Central memory CD4-positive, alpha-beta T cell (primary cell): ENCODE measurements at places on chromosomes 6 and 20.

GRCh38 chr6:47126647-47127391 is 84.7 kb upstream of the ADGRF1 start:
- DNase-seq, result no peak

DNA sequence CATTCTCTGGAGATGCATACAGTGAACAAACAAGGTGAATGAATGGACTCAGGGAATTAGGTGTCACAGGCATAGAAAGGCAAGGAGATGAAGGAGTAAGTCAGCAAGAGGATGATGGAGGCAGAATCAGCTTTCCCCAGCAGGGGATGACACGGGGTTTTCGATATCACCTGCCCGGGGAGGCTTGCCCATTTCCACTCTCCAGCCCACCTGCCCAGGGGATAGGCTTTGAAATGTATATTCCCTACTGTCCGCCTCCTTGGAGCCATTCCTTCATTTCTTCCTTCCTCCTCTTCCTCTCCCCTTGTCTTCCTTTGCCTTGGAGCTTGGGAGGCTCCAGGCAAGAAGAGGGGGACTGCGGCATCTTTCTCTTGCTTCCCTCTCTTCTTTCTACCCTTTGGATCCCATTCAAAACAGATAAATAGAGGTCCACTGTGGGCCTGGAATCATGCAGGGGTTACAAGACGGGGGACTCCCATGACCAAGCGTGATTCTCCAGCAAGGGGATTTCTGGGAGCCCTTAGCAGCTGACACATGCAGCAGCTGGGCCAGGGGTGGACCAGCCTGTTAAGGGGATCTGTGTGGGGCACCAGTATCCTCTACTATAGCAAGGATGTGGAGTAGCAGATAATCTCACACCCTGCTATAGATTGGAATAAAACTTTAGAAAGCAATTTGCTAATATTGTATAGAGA is 23.5 kb upstream of the RNF24 start:
- no peak for DNase-seq

GRCh38 chr6:162442687-162443086 is 284.9 kb downstream of the PRKN start:
- DNase-seq, result no peak

GRCh38 chr6:105489216-105489530 is 86.3 kb upstream of the PREP start:
- DNase-seq, result no peak

DNA sequence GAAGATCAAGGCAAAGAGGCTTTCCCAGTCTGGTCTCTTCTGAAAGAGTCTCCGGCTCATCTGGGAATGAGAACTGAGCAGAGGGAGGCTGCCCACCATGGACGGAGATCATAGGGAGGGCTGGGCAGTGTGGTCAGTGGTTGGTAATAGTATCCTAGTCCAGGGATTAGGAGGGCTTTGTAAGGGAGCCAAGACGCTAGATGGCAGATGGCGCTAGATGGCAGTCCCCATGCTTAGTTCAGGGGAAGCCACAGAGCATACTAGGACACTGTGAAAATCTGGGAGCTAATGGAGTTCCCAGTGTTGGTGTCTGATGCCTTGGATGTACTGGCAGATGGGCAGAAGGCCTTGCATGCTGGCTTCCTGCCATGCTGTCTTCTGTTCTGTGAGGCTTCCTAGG is 21.7 kb upstream of the DAAM2 start:
- no peak for DNase-seq

DNA sequence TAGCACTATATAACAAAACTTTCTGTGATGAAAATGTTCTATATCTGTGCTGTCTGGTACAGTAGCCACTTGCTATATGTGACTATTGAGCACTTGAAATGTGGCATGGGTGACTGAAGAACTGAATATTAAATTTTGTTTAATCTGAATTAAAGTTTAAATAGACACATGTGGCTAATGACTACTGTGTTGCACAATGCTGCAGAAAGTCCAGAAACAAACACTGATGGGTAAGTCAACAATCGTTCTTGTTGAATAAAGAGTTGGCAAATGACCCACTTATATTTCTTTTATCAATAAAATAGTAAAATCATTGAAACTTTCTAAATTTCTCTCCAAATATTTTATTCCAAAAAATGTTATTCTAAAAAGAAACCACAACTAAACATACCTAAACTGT is 81.8 kb downstream of the PROKR2 start:
- no peak for DNase-seq

GRCh38 chr6:151448623-151449022 is 3.3 kb downstream of the RMND1 start:
- no peak for DNase-seq

DNA sequence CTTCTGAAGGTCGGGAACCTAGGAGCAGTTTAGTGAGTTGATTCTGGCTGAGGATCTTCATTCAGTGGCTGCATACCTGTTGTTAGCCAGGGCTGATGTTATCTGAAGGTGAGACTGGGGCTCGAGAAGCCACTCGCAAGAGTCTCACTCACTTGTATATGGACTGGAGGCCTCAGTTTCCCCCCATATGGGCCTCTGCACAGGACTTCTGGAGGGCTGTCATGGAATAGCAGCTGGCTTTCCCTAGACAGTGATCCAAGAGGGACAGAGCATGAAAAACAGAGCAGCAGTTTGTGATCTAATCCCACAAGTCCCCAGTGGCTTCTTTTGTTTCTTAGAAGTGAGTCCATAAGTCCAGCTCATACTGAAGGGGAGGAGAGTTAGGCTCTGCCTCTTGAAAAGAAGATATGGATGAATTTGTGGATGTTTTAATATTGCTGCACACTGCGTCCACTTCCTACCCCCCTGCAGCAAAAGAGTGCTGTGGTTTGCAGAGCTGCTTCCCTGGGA is 623.4 kb downstream of the CDH26 start:
- DNase-seq, result no peak

DNA sequence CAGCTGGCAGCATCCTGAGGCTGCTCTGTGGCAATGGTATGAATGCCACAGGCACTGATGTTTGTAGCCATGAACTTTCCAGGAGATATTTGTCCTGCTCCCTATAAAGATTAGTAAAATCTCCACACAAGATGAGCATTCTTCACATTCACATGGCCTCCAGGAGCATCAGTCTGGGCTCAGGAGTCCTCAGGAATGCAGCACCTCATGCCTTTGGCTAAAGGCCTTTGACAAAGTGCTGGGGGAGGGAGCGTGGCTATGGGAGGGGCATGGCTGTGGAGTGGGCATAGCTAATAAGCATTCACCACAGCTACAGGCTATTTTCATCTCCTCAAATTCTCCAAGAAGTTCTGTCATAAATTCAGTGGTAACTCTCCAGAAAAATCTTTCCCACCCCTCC is 90.5 kb upstream of the LY86 start:
- no peak for DNase-seq

DNA sequence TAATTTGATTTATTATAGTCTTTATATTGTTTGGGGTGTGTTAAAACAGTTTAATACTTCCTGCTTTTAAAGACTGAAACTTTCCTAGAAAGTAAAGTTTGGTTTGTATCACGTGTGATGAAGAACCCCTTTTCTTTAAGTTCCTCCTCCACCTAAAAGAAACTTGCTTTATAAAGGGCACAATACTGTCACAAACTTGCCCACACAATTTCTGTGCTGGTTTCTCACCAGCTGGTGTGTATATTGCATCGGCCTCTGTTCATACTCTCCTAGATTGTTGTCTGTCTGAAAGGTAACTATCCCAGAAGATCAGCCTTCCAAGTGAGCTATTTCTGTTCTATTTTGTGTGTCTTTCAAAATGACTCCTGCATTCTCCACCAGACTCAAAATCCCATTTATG is 46.9 kb downstream of the ANKRD6 start:
- no peak for DNase-seq

DNA sequence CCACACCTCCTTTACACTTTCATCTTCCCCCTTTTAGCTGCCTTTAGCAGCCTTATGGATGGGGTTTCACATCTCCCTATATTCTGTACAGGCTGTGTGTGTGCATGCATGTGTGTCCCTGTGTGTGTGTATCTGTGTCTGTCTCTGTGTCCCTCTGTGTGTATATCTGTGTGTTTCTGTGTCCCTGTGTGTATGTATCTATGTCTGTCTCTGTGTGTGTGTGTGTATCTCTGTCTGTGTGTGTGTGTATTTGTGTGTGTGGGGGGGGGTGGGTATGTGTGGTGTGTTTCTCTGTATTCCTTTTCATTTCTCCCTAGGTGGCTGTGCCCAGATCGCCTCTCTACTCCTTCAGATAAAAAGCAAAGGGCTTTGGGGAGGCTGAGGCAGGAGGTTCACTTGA is 52.2 kb upstream of the CD83 start:
- DNase-seq, result no peak

DNA sequence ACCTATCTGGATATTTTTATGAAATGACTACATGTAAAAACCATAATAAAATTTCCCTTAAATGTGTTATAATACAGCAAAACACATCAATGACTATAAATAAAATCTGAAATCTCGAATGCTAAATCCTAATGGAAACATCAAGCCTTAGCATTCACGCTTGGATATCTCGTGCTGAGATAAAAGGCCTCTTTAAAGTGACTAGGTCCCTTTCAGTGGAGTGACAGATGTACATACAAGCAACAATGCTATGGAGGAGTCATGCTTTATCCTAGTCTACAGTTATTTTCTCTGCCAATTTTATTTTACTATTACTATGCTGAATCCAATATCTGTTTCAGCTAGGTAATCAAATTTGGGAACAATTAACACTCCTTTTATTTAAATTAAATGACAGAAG is 72.4 kb downstream of the MAP3K7 start:
- no peak for DNase-seq

GRCh38 chr6:119067091-119067490 is 11.4 kb downstream of the FAM184A start:
- no peak for DNase-seq

GRCh38 chr6:64012351-64013001 is 376.9 kb downstream of the PHF3 start:
- DNase-seq, result no peak

DNA sequence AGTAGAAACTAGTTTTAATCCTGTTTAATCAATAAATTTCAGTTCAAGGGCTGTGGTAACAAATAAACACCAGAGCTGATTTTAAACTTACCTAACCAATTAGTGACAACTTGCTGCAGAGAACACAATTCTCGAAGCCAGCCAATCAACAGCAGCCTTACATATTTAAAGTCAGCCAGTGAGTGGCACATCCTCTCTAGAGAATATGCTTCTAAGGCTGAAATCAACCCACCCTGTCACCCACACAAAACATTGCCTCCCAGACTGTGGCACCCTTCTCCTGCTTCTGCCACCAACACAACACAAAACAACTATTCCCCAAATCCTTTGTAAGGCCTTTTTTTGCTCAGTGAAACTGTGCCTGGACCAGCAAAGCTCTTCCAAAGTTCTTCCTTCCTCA is 306.0 kb downstream of the EYA4 start:
- DNase-seq, result no peak

- DNase-seq, result no peak
Observed at GRCh38 chr20:35972462-35972861, 4.1 kb downstream of the CNBD2 start.

DNA sequence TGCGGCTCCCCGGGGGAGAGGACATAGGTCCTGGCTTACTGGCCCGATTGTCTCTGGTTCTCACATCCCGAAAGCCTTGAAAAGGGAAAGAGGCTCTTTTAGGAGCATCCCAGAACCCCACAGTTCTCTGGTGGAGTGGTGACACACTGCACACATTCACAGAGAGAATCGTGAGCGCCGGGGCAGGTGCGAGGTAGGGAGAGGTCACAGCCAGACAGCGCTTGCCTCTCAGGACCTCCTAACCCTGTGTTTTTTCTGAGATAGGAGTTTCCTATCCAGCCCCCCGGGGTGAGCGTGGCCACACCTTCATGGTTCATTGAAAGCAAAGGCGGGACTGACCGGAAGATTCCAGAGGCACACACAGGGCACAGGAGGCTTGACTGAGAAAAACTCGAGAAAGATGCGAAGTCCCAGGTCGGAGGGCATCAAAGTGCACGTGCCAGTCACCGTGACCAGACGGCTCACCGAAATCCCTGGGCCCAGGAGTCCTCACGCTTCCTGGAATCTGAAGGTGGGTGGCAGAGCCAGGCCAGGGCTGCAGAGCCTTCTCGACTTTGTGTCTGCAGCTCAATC is 46.5 kb upstream of the FRMD1 start:
- no peak for DNase-seq

DNA sequence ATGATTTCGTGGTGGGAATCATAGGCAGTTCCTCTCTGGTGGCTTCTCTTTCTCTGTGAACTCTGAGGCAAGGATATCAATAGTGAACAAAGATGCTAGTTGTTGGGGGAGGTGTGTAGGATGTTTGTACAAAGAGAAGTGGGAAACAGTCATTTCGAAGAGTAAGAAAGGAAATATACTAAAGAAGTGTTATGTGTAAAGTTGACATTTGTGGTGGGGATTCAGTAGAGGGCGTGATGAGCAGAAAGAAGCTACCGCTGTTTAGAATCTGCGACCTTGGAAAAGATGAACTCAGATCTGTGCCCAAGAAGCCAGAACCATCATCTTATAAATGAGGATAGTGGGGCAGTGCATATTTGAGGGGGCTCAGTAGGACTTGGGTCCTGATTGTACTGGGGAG is 11.4 kb downstream of the SLC35F1 start:
- DNase-seq, result no peak

DNA sequence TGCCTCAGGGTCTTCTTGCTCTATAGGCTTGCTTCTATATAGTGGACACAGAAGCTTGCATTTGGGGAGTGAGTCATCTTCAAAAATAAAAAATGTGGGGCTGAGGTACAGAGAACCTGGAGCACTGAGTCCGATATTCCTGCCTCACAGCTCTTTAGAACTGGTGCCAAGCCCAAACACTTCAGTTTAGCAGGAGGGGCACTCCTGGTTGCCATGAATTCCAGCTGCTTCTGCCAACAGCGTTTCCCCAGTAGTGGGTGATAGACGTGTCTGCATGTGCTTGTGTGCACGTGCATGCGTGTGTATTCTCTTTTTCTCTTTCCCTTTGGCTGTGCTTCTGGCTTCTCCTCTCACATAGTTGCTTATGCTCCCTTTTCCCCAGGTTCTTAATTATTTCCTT is 11.9 kb downstream of the DNPH1 start:
- no peak for DNase-seq

DNA sequence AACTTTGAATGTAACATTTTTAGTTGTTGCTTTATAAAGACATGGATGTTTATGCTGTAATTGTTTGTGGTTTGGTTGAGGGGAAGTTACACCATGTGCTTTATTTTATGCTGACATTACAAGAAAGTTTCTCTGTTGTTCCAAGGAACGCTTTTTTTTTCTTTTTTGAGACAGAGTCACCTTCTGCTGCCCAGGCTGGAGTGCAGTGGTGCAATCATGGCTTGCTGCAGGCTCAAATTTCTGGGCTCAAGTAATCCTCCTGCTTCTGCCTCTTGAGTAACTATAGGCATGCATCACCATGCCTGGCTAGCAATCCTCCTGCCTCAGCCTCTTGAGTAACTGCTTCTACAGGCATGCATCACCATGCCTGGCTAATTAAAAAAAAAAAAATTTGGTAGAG is 21.0 kb upstream of the IFNGR1 start:
- no peak for DNase-seq
